ENCODE measurements at places on chromosomes 6 and 20. TPM values are rescaled to one million over a fixed set of nuclear protein-coding genes. Genes with fewer than 3 reads are reported as not detected.

Gene ZSCAN31
- 6.3 TPM for total RNA-seq

Gene SMOC2
- total RNA-seq, result 40.4 TPM

- DNase-seq, result peak; percentile 32
Measured at GRCh38 chr20:36629719-36630681, 16.0 kb downstream of the SLA2 start.

DNA sequence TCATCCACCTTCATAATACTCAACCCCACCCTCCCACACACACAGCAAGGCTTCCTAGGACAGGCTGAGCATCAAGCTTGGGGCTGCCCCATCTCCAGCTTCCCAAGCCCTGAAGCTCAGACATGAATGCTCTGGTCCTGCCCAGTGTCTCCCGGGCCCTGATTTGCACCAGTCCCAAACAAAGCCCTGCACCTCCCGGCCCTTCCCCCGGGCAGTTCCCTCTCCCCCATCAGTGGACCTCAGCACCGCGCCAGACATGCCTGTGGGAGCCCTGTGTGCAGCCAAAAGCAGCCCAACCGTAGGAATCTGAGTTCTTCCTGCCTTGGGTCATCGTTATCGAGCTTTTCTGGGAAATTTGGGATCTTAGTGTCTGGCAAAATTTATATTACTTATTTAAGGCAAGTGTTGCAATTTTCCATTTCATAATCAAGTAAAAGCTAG lies 63.5 kb downstream of the THBS2 start:
- DNase-seq, result peak; percentile 38

GRCh38 chr6:46626228-46626909 lies 26.2 kb downstream of the CYP39A1 start:
- no peak for DNase-seq

DNA sequence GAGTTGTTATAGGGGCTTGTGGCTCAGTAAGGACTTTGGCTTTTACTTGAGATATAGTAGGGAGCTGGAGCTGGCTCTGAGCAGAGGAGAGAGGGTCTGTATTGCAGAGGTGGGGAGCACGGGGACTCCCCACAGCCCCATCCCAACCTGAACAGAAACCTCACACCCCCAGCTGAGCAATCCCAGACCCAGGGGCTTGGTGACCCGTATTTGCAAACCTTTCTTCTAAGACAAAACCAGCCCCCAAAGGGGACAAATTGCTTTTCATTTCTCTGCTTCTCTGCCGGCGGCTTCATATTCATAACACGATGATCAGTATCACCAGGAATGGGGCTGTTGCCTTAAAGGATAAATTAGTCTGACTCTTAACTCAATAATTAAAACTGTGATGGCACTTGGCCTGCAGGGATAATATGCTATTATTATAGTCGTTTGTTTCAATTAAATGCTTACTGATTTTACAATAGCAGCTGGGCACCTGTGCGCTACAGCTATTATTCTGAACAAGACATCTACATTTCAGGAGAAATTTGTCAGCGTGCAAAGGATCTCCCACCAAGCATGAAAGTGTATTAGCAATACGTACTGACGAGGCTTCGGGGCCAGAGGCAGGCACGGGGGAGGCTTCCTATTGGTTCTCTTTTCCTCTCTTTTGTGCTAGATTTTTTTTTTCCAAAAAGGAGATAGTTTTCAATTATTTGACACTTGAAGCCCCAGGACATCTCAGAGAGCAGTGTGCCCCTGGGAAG lies 118.1 kb downstream of the TOX2 start:
- DNase-seq, result no peak

All from mucosa of descending colon (tissue), 3 donors.